CD4-positive, alpha-beta memory T cell (primary cell): ENCODE measurements at places on chromosomes 7 and 10. TPM values are rescaled to one million over a fixed set of nuclear protein-coding genes. Genes with fewer than 3 reads are reported as not detected.
A peak's percentile ranks its signal among the peaks of the same experiment; 100 is the strongest.

DNA sequence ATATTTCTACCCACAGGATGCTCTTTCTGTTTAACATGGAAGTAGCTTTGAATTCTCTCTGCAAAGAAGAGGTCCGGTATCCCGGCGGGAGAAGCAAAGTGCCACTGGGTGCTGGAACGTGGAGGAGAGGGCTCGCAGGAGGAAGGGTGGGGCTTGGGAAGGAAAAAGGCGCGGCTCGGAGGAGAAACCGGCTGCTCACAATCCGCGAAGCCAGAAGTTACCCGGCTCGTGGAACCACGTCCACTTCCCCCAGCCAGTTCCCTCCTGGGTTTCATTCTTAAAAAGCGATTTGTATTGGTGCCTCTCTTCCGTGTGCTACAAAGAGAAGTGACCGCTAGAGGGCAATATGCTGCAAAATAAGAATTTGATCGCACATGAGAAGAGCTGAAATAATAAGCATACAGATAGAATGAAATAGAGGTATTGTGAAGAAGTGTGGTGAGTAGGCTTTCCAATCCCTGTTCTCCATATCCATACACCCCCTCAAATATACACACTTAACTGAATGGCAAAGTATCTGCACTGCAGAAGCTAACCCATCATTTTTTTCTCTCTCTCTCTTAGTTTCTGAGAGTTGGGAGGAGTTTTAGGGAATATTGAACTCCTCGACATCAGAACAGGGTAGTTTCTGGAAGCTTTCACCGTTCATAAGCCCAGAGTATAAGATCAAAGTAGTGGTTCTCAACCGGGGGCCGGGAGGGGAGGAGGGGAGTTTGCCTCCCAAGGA is 31.1 kb downstream of the TRIL start:
- peak; percentile 61 for DNase-seq

DNA sequence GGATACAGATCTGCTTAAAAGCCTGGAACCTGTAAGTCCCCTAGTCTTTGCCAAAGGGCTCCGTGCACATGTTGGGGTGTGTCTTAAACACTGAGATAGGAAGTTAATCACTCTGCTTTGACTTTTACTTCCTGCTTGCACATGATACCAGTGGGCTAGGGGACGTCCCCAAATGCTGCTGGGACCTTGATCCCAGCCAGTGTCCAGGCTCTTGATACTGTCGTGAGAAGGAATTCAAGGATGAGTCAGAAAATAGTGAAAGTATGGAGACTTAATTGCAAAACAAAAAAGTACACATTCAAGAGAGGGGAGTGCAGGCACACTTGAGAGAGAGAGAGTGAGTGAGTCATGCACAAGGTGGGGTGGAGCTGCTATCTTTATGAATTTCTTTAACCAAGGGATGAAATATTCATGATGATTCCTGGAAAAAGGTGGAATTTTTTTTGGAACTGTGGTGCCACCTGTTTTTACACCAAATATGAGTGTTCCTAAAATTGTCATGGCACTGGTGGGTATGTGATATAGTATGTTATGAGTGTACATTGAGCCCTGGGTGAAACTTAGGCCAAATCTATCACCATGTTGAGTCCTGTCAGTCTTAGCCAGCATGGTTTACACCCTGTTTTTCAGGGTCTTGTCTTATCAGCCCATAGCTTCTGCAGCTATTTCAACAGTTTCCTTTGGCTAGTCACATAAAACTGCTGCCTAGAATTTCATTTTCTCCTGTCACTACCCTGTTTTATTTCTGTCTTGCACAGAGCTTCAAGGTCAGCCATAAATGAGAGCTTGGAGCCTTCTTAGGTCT is 88.3 kb upstream of the CYP26C1 start:
- DNase-seq, result no peak

DNA sequence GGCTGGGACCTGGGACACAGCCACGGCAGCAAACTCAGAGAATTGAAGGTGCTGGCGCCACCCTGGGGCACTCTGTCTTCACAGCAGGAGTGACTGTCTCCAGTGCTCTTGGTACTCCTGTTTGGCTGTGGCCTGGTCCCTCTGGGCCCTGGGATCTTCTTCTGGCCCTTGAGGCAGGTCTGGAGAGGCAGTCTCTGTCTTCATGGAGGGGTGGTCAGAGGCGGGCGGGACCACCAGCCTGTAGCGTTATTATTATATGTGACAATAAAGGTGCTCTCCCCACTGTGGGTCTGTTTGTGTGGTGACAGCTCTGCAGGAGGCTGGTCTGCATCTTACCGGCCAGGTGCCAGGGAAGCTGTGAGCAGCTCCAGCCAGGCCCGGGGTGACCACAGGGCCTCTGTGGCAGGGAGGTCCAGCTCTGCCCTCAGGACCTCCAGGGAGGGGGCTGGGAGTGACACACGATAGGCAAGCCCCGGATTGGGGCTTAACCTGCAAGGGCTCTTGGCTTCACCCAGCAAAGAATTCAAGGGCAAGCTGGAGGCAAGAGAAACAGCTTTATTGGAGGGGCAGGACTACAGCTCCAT is 70.3 kb downstream of the MYL10 start:
- DNase-seq, result no peak

- no peak for DNase-seq
Measured at GRCh38 chr7:31056775-31057346, 4.8 kb downstream of the ADCYAP1R1 start.

- DNase-seq, result no peak
Measured at GRCh38 chr10:75865413-75866299, 434.2 kb downstream of the LRMDA start.

- DNase-seq, result no peak
Measured at GRCh38 chr10:116740971-116741370, 1.4 kb downstream of the HSPA12A start.

DNA sequence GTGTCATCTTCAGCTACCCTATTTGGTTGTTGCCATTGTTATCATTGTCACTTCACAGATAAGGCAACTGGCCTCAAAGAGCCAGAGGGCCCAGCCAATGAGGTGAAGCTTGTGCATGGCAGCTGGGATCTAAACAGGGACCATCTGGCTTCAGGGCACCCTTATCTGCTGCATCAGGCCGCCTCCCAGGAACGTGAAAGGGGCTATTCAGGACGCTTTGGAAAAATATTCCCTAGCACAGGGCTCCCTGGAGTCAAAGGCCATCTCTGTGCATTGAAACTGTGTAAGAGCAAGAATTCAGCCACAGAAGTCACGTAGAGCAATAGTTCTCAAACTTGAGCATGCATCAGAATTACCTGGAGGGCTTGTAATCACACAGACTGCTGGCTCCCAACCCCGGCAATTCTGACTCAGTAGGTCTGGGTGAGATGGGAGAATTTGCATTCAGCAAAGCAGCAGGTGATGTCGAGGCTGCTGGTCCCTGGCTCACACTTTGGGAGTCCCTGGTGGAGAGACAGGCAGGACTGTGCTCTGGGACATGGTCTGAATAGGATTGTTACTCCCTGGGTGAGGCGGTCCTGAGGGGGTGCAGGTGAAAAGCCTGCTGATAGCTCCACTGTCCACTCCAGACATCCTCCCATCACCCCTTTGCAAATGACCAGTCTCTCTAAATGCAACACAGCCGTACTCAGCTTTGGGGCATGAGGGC is 21.5 kb upstream of the PLEKHA1 start:
- no peak for DNase-seq

Gene AZGP1
- total RNA-seq, result not detected

Gene ZNF727
- total RNA-seq, result 0.25 TPM

Gene AKR1C3
- total RNA-seq, result 3.4 TPM

Gene RBP4
- not detected for total RNA-seq

Gene RAPGEF5
- total RNA-seq, result not detected
